ENCODE measurements at places on chromosomes 4 and X. TPM values are rescaled to one million over a fixed set of nuclear protein-coding genes. Genes with fewer than 3 reads are reported as not detected.

- no peak for DNase-seq
Measured at GRCh38 chr4:112589206-112589605, 47.5 kb downstream of the ZGRF1 start.

DNA sequence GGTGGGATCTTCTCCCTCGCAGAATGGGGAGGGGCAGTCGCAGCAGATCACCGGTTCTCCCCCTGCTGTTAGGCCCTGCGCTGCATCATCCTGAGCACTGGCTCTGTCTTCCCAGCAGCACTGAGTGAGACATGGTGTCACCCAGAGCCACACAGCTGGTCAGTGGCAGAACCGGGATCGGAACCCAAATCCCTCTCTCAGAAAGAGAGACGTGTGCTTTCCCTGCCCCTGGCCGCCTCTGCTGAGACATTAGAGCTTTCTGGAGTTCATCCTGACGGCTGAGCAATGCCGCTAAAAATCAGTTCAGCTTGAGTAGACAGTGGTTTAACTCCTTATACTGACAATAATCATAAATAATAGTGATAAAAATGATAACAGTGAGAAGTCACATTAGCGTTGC lies 87.9 kb downstream of the EVC start:
- DNase-seq: no peak

- DNase-seq: no peak
Measured at GRCh38 chrX:112654871-112655270, 24.9 kb downstream of the LHFPL1 start.

DNA sequence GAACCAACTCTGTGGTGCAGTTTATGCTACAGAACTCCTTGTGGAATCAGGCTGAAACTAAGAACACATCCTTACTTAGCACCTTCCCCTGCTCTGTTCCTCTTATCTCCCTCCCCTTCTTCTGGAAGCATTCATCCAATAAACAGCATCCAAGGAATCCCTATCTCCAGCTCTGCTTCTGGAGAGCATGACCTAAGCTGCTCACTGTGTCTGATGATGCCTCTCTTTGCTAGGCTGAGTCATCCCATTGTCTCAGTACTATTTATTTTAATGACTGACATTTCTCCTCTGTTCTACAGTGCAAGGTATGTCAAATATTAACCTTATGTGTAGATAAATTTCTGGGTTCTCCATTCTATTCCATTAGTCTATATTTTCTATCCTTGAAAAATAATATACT lies 71.2 kb downstream of the BEND2 start:
- no peak for DNase-seq

- DNase-seq: peak; percentile 93
Measured at GRCh38 chr4:171880136-171880535, 66.9 kb downstream of the GALNTL6 start.

DNA sequence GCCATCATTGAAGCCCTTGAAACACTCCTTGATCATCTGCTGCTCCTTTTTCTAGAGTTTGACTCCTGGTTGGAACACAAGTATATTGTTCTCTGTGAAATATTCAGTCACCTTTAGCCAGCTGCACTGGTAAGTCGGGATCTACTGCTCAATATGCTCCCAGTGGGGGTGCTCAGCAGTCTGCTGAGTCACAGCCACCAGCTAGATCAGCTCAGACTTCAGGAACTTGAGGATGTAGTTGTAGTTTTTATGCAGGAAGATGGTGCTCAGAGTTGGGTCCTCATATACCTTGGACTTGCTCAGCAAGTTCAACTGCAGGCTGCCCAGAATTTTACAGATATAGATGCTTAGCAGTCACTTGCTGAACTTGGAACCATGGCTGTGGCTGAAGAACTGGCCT lies 202.5 kb upstream of the RPL34 start:
- no peak for DNase-seq

- peak; percentile 9 for DNase-seq
Measured at GRCh38 chrX:105636667-105637066, 185.7 kb upstream of the NRK start.

- no peak for DNase-seq
Measured at GRCh38 chr4:41475402-41475801, 62.6 kb upstream of the LIMCH1 start.

DNA sequence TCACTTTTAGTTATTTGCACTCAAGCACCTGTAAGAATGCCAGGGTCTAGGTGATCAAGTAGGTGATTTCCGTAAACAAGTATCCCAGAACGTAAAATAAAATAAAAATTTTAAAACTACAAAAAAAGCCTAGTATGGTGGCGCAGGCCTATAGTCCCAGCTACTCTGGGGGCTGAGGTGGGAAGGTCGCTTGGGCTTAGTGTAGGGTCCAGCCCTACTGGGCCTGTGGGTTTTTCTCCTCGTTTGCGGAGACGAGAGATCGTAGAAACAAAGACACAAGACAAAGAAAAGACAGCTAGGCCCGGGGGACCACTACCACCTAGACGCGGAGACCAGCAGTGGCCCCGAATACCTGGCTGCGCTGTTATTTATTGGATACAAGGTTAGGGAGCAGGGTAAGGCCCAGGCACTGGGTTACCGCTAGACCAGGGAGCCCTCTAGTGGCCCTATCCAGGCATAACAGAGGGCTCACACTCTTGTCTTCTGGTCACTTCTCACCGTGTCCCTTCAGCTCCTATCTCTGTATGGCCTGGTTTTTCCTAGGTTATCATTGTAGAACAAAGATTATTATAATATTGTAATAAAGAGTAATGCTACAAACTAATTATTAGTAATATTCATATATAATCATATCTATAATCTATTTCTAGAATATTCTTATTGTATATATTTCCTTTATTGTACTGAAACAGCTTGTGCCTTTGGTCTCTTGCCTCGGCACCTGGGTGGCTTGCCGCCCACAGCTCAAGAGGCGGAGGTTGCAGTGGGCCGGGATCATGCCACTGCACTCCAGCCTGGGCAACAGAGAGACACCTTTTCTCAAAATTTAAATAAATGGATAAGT lies 38.4 kb downstream of the SAGE1 start:
- DNase-seq: peak; percentile 61

DNA sequence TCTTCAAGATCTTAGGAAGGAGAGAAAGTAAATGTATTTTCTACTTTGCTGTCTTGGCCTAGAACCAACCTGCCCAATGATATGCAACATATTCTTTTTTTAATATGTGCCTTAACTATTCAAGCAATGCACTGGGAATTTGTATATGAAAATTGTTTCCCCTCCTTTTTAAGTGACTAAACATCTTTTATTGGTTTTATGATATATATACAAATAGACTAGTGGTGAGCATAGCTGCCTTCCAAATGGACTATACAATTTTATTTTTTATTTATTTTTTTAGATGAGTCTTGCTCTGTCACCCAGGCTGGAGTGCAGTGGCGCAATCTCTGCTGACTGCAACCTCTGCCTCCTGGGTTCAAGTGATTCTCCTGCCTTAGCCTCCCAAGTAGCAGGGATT lies 10.3 kb downstream of the NOCT start:
- DNase-seq: no peak

DNA sequence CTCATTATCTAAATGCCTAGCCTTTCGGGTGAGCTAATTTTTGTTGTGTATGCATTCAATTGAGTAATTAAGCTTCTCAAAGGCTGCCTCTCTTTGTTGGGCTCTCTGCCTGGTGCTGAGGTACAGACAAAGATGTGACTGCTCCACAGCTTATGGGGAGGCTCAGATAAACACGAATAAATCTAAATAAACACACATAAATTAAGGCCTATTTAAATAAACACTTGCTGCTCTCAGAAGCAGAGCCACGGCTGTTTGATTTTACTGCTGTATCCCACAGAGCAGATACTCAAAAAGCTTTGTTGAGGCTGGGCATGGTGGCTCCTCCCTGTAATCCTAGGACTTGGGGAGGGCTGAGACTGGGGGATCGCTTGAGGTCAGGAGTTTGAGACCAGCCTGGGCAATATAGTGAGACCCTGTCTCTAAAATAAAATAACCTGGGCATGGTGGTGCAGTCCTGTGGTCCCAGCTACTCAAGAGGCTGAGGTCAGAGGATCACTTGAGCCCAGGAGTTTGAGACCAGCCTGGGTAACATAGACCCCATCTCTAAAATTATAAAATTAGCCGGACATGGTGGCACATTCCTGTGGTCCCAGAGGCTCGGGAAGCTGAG lies 8.4 kb upstream of the CD99 start:
- DNase-seq: no peak

DNA sequence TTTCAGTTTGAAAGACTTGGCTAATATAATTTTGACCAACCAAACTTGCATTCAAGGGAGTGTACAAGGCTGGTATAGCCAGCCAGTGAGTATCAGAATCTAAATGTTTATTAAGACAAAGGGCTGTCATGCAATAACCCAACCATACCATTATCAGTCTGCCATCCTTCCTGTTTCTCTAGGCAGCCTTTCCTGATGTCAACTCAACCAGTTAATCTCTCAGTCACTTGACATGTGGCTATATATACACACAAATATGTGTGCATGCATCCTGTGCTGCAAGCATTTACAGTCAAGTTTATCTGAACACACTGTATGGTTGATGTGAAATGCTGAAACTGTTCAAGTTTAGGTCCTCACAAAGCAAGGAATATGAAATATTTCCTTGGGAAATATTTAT lies 17.2 kb downstream of the BTK start:
- DNase-seq: no peak

DNA sequence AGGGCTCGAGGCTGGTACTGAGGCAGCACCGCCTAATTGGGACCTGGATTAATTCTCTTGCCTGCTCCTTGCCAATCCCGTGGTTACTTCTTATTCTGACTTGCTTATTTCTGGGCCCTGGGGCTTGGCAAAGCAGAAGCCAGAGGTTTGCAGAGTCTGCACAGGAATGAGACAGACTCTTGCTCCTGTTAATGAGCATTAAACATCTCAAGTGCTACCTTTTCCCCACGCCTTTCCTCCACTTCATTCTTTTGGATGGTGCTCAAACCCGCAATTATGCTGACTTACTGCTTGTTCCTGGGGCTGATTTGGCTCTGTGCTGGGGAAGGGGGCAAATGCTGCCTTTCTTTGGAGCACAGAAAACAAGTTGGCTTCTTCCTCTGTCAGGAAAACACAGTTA lies 16.5 kb upstream of the STOX2 start:
- DNase-seq: no peak

GRCh38 chr4:70734971-70735370 lies 13.2 kb downstream of the RUFY3 start:
- DNase-seq: peak; percentile 4

DNA sequence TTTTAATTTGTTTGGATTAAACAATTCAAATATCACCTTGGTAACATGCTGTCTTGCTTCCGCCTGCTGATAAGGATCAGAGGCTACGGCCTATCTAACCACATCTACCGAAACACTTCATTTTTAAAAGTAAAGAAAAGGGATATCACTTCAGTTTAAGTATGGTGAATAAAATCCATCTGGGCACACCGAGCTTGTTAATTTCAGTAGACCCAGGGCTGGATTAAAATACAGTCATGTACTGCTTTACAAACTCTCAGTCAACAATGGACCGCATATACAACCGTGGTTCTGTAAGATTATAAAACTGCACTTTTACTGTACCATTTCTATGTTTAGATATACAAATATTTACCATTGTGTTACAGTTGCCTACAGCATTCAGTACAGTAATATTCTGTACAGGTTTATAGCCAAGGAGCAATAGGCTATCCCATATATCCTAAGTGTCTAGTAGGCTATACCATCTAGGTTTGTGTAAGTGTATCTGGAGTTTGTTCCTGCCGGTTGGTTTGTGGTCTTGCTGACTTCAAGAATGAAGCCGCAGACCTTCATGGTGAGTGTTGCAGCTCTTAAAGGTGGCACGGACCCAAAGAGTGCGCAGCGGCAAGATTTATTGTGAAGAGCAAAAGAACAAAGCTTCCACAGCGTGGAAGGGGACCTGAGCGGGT lies 40.0 kb downstream of the SEPTIN11 start:
- DNase-seq: no peak

DNA sequence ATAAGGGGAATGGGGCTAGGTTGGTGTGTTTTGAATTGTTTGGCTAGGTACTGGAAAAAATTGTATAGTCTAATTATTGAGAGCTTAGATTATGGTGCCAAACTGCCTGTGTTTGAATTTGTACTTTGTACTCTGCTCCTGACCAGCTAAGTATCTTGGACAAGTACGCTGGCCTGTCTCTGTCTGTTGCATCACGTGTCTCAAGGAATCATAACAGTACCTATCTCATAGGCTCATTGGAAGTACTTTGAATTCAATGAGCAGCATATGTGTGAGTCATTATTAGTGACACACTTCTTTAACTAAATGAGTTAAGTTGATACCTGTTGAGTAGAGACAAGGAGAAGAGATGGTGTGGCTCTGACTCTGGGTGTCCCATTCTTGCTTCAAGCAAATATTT lies 69.5 kb upstream of the MND1 start:
- DNase-seq: no peak

The MAEA gene
- total RNA-seq: 52.1 TPM

The SH3TC1 gene
- 31.6 TPM for total RNA-seq

The MSANTD1 gene
- total RNA-seq: not detected

The PCDH18 gene
- 1.1 TPM for total RNA-seq

The TCEANC gene
- 5.4 TPM for total RNA-seq

The ARHGEF6 gene
- 3.3 TPM for total RNA-seq

The RHOXF2 gene
- not detected for total RNA-seq

The PDE5A gene
- total RNA-seq: 7.9 TPM

The APELA gene
- total RNA-seq: not detected

The CT45A10 gene
- 152 TPM for total RNA-seq

The SPARCL1 gene
- not detected for total RNA-seq

The GAGE13 gene
- 195 TPM for total RNA-seq

The TMEM255A gene
- 27.2 TPM for total RNA-seq

Data from SK-MEL-5 (cell line).